ENCODE measurements at places on chromosomes 7 and 10. TPM values are rescaled to one million over a fixed set of nuclear protein-coding genes. Genes with fewer than 3 reads are reported as not detected.

MICU1 gene
- 48.8 TPM for total RNA-seq

FEZF1 gene
- not detected for total RNA-seq

SFRP5 gene
- not detected for total RNA-seq

HOXA1 gene
- 0.68 TPM for total RNA-seq

ELOVL3 gene
- total RNA-seq: not detected

RARRES2 gene
- 1.9 TPM for total RNA-seq

UNCX gene
- total RNA-seq: not detected

LRRC4 gene
- 1.0 TPM for total RNA-seq

ZC3HAV1L gene
- 16.4 TPM for total RNA-seq

MRLN gene
- total RNA-seq: not detected

PSMG3 gene
- 12.6 TPM for total RNA-seq

EIF3A gene
- total RNA-seq: 167 TPM

FRMPD2 gene
- 0.28 TPM for total RNA-seq

SEM1 gene
- total RNA-seq: 70.3 TPM

NEUROD6 gene
- not detected for total RNA-seq

FXYD4 gene
- not detected for total RNA-seq

GIMAP8 gene
- 157 TPM for total RNA-seq

AHCYL2 gene
- total RNA-seq: 25.6 TPM

TBC1D12 gene
- total RNA-seq: 20.5 TPM
